Motor neuron (in vitro differentiated cells): ENCODE measurements at places on chromosomes 5 and 9.

DNA sequence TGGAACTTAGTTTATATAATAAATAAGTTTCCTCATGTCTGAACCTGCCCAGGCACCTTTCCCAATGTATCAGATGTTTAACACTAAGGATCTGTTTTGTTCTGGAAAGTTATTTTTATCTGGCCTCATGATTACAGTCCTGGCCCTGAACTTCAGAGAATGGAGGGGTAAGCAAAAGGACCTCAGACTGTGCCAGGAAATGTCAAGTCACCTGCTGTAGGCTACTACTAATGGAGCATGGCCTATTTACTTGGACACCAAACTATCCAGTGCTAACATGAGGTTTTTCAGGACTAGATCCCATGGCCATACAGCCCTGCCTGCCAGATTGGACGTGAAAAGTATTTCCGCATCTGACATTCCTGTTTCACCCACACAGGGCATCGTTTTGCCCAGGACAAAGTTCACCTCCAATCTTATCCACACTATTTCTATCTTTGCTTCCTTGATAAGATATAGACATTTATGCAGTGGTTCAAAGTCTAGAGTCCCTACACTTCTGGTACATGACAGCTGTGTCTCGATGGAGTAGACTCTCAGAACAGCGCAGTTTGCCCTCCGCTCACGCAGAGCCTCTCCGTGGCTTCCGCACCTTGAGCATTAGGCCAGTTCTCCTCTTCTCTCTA is at the start of gene BTNL8:
Gene BTNL8, plus strand, starts transcription at position 539 of the 626 bp plus-strand sequence. CDS start 152 bp downstream, outside the sequence.
- no peak for ATAC-seq

- no peak for ATAC-seq
These were observed 149.1 kb downstream of the ADAMTS6 start for GRCh38 chr5:65332591-65332990.

- no peak for ATAC-seq
These were observed 9.2 kb upstream of the HTR4 start for GRCh38 chr5:148663509-148663908.

DNA sequence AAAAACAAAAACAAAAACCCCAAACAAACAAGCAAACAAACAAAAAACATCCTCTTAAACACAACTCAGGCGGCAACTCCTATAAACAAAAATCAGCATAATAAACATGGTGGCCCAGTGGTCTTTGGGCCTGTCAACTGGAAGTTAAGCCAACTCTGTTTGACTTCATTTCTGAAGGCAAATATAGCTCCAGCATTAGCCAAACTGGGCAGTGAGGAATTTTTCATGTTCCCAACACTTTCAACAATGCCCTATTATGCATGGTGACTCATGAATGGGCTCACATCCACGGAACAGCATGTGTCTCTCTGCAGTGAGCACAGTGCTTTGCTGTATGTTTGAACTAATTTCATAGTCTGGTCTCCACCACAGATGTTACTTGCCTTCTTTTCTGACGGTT is 143.9 kb upstream of the STC2 start:
- ATAC-seq: peak; percentile 95

DNA sequence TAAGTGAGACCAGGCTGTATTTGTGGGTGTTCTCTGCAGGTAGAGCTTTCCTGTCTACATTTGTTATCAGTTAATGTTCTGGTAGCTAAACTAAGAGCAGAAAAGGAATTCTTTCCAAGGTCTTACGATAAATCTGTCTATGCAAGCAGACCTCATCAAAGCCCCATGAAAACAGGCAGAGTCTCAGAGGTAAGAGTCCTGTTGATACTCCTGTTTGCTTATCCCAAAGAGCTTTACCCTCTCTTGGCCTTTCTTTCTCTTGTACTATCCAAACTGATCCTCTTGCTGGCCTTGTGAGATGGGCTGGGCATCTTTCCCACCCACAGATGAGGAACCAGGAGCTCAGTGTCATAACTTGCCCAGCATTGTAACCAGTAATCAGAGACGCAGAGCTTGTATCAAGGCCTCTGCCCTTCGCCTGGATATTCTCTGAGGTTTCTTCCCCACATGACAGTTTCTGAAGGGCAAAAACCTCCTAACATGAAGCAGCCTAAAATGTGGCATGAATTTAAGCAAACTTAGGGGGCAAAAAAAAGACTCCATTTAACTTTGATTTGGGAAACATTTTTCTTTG is 33.5 kb downstream of the PRKACG start:
- no peak for ATAC-seq

DNA sequence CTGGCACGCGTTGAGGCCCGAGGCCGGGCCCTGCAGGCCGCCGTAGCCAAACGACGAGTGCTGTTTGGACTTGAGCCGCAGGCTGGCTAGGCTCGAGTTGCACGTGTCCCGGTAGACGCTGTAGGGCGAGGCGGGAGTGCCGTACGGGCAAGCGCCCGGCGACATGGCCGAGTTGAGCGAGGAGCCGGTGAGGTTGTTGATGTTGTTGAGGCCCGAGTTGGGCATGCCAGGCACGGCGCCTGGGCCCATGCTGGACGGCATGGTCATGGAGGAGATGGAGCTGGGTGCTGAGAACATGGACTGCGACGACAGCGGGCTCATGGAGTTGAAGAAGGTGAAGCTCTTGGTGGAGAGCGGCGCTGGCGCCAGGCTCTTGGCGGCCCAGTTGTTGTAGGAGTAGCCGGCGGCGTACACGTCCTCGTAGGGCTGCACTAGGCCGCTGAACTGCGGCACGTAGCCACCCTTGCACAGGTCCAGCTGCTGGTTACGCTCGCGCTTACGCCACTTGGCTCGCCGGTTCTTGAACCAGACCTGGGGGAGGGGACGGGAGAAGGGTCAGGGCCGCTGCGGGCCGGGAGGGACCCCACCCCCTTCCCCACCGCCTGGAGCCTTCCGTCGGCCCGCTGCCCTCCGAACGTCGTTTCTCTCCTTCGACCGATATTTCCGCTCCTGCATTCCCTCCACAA is 5.1 kb downstream of the PITX1 start:
- ATAC-seq: no peak

DNA sequence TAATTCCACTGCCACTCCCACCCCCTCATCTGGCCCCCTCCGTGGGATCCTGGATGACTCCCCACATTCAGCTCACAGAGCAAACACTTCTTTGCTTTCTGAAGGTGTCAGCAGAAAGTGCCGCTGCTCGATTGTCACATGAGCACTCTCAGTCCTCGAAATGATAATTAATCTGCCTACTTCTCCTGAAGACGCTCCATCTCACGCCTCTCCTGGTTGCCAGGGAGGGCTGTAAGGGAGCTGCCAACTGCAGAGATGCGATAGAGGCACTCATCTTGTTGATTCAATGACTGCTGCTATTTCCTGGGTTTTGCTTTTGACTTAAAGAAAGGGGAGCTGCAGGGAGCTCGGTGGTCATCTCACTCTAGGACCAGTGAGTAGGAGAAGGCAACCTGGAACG is 206.5 kb downstream of the DAB2IP start:
- no peak for ATAC-seq

DNA sequence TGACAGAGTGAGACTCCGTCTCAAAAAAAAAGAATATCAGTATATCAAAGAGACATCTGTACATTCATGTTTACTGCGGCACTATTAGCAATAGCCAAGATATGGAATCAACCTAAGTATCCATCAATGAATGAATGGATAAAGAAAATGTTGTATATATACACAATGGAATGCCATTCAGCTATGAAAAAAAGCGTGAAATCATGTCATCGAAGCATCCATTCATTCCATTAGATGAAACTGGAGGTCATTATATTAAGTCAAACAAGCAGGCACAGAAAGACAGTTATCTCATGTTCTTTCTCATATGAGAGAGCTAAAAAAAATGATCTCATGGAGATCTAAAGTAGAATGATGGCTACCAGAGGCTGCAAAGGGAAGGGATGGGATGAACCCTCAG is 180.9 kb upstream of the TLX3 start:
- ATAC-seq: no peak

DNA sequence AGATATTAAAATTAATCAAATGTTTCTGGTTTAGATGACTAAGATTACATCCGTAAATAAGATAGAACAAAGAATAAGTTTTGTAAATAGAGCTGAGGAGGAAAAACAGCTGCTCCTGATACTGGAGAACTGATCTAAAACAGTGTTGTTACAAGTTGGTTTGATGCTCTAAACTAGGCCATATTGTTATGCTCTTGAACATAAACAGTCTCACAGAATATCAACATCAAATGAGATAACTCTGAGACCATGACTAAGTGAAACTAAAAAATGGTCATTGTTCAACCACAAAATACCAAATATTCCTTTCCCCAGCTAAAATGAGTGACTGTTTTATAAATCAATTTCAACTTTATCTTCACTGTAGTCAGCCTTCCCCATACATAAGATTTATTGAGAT is 16.5 kb upstream of the SRFBP1 start:
- no peak for ATAC-seq

DNA sequence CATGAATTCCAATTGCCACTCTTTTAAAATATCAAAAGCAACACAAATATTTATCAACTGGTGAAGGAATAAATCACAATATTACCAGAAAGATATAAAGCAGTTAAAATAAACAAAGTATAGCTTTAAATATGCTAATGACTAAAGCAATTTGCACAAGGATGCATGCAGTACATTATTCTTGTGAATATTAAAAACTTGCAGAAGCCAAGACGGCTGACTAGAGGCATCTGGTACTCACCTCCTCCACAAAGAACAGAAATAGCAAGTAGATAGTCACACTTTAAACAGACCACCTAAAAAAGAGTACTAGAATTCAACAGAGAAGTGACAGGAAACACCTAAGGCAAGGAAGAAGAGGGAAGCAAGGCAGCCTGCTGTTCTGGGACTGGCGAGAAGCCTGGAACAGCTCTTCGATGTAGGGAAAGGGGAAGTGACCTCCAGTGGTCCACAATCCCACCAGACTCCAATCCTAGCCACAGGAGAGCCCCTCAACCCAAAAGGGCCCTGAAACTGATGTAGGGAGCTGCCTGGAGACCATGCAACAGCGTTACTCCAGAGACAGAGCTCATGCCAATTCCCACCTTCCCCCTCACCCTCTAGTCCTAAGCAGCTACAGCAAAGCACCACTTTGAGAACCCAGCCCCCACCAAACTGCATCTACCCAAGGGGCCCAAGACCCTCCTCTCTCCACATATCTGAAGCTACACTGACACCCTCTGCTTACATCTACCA is 86.3 kb downstream of the LPAR1 start:
- ATAC-seq: no peak

DNA sequence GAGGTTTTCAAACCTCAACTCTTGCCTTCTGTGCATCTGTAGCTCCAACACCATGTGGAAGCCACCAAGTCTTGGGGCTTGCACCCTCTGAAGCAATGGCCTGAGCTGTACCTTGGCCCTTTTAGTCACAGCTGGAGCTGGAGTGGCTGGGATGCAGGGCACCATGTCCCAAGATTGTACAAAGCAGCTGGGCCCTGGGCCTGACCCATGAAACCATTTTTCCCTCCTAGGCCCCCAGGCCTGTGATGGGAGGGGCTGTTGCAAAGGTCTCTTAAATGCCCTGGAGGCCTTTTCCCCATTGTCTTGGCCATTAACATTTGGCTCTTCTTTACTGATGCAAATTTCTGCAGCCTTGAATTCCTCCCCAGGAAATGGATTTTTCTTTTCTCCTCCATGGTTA is 11.8 kb upstream of the ENTREP1 start:
- no peak for ATAC-seq

GRCh38 chr5:53542926-53543325 is 17.5 kb upstream of the NDUFS4 start:
- ATAC-seq: no peak

DNA sequence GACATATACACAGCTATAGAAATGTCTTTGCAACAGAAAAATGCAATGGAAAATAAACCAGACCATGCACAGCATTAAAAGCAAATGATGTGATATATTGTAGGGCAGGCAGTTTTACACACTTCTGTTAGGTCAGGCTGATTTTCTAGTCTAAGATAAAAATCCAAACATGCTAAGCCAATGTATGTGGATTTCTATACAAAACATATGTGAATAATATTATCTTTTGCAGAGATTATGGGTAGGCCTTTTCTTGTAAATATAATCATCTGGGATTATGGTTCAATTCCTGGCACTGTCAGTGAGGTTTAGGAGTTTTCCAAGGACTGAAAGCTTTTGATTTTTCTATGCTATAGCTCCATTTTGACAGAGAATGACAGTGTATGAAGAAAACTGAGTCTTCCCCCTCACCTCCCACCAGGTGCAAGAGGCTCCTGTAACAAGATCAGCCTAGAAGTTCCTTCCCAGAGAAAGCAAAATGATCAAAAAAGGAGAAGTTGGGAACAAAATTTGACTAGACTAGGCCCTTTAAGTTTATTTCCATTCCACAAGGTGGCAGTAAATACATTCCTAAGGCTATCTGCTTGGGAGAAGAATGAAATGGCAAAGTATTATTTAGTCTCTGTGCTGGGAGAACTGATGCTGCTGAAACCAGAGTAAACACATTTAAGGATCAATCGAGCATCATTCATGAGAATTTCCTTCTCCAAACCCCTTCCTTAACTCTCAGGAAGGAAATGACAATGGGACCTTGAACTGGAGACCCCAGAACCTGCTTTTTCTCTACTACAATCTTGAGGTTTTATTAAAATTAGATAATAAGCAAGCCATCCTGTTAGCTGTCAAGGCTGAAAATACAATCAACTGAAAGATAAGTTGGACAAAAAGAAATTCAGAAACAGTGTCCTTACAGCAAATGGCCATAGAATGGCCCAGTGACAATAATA is 133.0 kb upstream of the TUT7 start:
- ATAC-seq: peak; percentile 71

- no peak for ATAC-seq
These were observed 240.6 kb downstream of the EFNA5 start for GRCh38 chr5:107430071-107430625.

GRCh38 chr5:130706696-130707095 is 458.4 kb downstream of the HINT1 start:
- ATAC-seq: no peak

GRCh38 chr5:89686081-89686765 is 723.3 kb downstream of the CETN3 start:
- no peak for ATAC-seq
